ENCODE measurements at places on chromosomes 6 and 20.

- DNase-seq, result no peak
Observed at GRCh38 chr6:128605961-128606360, 85.6 kb upstream of the PTPRK start.

DNA sequence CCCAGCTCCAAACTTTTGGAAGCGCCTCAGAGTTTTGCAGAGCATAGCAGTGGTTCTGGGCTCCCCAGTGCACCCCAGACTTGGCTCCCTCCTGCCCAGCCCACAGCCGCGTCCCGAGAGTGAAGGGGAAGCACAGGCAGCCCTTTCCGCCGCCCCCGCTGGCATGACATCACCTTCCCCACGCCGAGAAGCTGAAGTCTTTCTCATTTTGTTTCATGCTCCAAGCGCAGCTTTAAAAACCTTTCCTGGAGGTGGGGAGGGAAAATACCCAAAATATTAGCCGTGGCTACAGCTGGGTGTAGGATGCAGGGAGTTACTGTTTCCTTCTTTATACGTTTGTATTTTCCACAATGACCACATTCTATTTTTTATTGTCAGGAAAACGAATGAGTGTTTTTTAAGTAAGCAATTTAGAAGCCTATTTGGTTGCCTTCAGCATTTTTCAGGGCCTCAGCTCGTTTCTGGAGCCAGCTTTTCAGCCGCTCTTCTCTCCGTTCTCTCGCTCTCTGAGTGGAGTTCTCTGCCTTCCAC lies 72.9 kb downstream of the SNX5 start:
- no peak for DNase-seq

GRCh38 chr20:60242836-60243505 lies 284.7 kb downstream of the CDH26 start:
- DNase-seq, result no peak

GRCh38 chr20:32007787-32008616 lies 2.2 kb upstream of the CCM2L start:
- DNase-seq, result no peak

GRCh38 chr6:74731931-74732330 lies 473.9 kb downstream of the COL12A1 start:
- DNase-seq, result no peak

DNA sequence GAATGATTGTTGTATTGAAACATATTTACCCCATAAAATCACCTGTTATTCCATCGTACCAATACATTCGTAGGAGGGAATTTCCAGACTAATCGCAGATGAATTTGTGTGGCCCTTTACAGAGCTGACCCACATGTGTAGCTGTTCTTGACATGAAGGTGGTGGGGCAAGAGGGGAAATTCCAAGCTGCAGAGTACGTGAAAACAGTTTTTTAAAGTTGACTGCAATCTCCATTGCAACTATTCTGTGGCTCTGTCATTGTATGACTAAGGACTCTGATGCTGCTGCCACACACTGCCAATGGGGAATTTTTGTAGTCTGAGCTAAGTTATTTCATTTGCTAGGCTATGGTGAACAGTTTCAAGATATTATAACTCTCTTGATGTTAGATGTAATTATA lies 46.4 kb upstream of the ADTRP start:
- DNase-seq, result no peak

DNA sequence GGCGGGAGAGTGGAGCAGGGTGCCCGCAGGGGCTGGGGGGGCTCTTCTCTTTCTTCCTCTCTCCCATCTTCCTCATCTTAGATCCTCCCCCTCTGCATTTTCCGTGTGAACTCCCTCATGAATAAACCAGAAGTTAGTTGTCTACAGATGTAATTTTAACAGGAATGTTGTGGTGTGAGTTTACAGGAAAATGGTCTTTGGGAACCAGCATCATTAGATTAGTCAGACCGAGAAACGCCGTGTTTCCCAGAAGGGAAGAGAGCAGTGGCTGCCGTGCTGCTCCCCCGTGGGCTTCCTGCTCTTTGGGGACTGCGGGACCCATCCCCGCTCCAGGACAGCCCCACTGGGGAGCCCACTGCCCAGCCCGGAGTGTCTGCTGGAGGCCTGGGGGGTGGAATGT lies 3.4 kb downstream of the MYT1 start:
- no peak for DNase-seq

DNA sequence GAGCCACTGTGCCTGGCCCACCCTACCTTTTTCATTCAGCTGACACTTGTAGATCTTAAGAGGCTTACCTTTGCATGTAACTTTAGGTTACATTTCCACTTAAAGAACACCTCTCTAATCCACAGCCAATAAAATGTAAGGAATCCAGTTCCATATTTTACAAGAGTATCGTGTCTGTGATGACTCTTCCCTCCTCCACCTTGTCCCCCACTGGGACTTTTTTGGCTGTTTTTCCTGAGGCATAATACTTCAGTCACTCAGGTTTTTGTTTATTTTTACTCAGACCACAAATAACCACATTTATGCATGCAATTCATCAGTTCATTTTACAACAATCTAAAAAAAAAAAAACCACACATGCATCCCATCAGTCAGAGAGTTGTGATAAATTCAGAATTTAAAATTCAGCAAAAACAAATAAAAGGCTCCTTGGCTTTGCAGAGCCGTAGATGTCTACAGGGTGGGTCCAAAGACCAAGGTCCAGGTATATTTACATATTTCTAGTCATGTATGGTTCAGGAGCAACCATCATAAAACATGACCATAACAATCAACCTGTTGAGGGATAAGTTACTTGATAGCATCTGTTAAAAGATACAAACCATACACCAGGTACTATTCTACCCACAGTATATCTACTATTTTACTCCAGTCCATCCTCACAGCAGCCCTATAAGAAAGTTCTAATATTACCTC lies 9.9 kb downstream of the ATXN1 start:
- no peak for DNase-seq

DNA sequence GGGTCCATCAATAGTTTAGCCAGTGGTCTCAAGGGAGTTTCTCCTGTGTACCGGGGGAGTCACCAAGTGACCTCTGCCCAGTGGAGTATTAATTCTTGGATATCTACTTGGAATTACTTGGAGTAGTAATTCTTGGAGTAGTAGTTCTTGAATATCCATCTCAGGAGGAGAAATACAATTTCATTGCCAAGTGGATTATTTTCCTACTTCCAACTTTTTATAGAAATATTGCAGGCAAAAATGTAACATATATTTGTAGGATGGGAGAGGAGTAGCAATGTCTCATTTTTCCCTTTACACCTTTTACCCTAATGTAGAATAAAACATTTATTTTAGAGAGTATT lies 91.6 kb upstream of the FAM184A start:
- DNase-seq, result no peak

GRCh38 chr6:7463785-7464184 lies 74.2 kb downstream of the RIOK1 start:
- DNase-seq, result no peak

- DNase-seq, result no peak
Observed at GRCh38 chr6:34595332-34596184, 39.4 kb upstream of the SPDEF start.
